CD8-positive, alpha-beta memory T cell (primary cell): ENCODE measurements at places on chromosomes 11 and 22. TPM values are rescaled to one million over a fixed set of nuclear protein-coding genes. Genes with fewer than 3 reads are reported as not detected.

GRCh38 chr11:30317030-30317429, 5.9 kb upstream of the ARL14EP start:
- DNase-seq = no peak

DNA sequence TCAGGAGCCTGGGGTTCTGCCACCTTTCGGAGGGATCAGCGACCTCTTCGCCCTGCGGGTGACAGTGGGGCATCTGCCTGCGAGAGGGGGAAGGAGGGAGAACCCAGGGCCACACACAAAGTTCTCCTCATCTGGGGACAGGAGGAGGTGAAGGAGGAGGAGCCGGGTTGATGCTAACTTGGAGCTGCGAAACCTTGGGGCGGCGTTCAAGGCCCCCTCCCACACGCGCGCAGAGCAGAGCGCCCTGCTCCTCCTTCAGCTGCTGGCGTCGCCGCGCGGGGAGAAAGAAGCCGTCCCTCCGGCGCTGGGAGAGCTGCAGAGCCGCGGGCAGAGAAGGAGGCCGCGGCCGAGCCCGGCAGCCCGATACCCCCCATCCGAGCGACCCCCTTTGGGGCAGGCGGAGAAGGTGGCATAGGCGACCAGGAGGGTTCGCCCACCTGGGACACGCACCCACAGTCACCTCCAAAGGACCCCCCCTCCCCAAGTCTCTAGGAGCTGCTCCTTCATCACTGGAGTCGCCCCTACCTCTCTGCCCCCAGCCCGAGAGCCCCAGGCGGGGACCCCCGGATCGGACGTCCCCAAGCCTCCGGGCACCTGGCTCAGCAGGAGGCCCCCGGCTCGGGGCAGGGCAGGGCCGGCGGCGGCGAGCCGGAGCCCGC, at the start of gene RASD2:
Gene RASD2, plus strand, starts transcription at position 237 of the 659 bp plus-strand sequence. CDS start 5,979 bp downstream, outside the sequence.
- DNase-seq = no peak

- no peak for DNase-seq
Observed at GRCh38 chr11:96167787-96168186, 175.2 kb downstream of the MAML2 start.

Gene TAGLN
- total RNA-seq = 1.8 TPM

Gene RAB39A
- total RNA-seq = 0.11 TPM

GRCh38 chr11:93133488-93134109, 64.2 kb downstream of the SLC36A4 start:
- DNase-seq = no peak

DNA sequence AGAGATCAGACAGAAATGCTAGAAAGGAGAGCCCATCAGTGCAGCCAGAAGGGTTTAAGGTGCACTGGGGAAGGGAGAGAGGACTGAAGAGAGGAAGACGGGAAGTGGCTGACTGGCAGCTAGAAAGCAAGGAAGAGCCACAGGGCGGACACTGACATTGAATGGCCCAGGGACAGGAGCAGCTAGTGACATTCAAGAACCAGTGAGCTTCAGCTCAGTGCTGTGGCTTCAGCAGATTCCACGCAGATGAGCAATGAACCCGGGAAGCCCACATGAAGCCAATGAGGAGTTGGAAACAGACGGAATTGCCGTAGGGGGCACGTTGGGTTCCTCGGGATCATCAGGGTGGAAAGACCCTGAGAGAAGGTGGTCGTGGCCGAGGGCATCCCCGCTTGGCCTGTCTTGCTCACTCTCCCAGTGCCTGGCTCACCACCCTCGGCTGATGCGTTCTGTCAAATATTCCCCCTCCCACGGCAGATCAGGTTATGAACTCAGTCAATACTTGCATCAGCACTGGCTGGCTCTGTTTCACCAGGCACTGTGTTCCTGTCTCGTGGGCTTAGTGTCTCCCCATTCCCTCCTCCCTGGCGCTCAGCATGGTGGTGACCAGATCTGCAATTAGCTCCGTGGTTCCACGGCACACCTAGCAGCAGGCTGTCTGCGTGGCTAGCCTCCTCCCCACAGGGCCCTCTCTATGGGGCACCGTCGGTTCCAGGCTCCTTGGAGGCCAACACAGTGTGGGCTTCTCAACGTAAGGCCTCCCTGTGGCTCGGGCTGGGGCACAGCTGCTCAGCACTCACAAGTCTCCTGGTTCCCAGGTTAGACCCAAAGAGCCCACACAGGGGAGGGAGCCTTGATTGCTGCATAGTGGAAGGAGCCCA, 145.5 kb downstream of the TRIM29 start:
- DNase-seq = no peak

DNA sequence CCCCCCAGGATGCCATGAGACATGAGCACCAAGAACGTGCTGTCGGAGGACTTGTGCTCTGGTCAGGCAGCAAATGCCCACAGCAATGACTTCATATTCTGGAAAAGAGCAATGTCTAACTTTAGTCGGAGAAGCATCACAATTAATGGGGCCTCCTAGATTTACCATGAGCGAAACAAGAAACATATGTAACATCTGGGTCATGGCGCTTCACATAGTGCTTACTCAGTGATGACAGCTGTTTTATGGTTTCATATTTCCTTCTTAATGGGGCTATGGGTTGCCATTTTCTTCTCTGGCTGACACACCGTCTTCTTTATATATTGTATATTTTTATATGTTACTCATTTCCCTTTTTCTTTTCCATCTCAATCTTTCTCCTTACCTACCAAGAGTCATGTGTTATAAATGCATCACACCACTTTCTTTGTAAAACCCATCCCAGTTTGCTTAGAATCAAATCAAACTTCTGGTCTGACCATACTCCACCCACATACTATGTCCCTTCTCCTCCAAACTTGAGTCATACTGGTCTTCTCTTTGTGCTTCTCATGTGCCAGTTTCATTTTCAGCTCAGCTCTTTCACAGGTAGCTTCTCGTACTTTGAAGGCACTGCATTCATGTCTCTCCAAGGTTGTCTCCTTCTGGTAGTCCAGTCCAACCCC, 9.4 kb upstream of the CASP12 start:
- no peak for DNase-seq

Gene SLC35C1
- total RNA-seq = 18.1 TPM

DNA sequence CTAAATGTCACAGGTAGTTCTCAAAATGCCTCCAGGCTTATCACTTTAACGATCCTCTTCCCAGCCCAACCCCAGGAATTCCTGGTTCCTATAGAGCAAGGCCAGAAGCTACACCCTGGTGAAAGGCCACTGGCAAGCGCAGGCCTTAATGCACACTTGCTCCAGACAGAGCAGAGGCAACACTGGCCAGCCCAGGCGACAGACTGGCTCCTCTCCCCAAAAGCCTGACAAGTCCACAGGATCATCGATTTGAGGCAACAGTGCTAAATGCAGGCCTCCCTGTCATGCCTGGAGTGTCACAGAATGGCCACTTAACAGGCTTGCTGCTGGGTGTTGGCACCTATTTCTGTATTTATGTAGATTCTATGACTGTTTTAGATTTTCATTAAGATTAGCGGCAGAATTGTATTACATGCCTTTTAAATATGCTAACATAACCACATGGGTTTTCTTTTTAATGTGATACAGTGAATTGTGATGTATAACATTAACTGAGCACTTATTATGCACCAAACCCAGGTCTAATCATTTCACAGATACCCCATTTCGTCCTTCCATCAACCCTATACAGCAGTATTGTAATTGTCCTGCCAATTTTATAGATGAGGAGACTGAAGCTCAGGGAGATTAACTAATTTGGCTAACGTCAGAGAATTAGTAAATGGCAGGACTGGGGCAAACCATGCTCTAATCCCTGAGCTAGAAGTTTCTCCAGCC, 38.6 kb downstream of the PACSIN2 start:
- DNase-seq = no peak

GRCh38 chr22:39524089-39524752, 3.9 kb downstream of the ATF4 start:
- DNase-seq = no peak

DNA sequence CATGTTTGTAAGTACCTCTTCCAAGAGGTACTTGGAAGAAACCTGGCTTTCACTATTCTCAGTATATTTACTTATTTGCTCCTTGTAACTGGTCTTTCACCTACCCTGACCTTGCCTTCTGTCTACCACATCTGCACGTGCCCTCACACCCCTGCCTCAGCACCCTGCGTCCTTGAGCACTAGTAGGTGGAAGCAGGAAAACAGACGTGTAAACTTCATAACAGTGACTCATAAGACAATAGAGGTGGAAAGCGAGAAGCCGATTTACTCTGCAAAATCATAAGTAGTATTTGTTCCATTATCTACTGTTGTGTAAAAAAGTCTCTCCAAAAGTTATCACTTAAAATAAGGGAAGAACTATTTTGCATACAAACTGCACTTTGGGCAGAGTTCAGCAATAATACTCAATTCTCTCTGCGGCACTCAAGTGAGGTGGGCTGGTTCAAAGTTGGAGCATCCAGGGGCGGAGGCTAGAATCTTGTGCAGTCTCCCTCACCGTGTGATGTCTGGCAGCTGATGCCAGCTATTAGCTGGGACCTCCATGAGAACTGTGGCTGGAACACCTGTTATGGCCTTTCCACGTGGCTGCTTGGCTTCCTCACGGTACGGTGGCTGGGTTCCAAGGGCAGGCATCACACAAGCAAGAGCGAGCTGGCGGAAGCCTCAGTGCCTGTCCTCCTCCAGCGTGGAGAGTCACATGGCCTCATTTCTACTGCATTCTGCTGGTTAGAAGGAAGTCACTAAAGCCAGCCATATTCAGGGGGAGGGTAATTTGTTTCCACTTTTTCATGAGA, 30.4 kb downstream of the PACS1 start:
- peak; percentile 69 for DNase-seq

GRCh38 chr11:103737747-103738146, 298.7 kb upstream of the DDI1 start:
- DNase-seq = no peak

DNA sequence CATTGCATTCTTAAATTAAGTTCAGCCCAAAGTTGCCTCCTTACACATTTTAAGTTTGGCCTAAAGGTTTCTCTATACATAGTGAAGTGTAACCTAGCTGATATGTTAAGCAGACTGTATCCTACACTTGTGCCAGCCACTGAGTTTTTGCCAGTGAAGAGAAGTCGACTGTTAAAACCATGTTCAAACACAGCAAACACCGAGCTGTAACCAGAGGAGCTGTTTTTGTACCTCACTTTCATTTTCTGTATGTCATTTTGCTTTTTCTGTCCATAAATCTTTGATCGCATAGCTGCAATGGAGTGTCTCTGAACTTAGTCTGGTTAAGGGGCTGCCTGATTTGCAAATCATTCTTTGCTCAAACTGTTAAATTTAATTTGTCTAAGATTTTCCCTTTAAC, 403.7 kb downstream of the LUZP2 start:
- no peak for DNase-seq

Gene CASP5
- total RNA-seq = not detected

- DNase-seq = no peak
Observed at GRCh38 chr11:73176145-73176873, 34.2 kb upstream of the FCHSD2 start.

Gene NNMT
- not detected for total RNA-seq

Gene POU2AF1
- 1.5 TPM for total RNA-seq

DNA sequence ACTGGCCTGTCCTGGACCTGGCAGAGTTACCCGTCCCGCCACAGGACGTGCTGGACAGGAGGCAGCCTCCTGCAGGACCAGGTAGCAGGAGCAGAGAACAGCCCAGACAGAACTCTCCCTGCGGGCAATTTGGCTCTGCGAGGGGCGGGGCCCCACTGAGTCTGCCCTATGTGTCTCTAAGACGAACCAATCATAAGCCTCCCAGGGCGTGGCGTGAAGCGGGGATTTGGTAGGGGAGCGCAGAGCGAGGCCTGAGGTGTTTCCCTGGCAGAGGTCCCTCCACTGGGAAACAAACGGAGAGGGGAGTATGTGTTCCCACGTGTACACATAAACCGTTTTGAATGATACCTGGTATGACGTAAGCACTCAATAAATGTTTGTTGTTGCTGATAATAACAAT, 7.4 kb downstream of the CD82 start:
- no peak for DNase-seq

Gene SCUBE2
- 0.47 TPM for total RNA-seq

Gene CENATAC
- total RNA-seq = 34.6 TPM

DNA sequence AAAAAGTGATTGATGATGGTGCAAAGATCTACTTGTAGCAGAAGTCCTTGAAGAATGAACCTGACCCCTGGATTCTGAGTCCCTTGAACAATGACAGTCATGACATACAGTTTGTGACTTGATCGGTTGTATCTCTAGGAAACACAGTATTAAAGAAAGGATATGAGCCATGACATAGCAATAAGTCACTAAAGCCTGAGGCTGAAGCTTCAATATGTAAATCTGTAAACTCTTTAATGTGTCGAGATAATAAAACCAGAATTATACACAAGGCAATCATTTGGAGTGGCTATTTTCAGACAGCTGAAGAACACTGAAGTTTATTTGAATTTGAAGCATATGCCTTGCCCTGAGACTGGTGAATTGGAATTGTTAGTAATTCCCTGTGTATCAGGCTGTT, 911.5 kb upstream of the RAG2 start:
- no peak for DNase-seq

- DNase-seq = no peak
Observed at GRCh38 chr11:130192845-130193267, 33.3 kb downstream of the ST14 start.

DNA sequence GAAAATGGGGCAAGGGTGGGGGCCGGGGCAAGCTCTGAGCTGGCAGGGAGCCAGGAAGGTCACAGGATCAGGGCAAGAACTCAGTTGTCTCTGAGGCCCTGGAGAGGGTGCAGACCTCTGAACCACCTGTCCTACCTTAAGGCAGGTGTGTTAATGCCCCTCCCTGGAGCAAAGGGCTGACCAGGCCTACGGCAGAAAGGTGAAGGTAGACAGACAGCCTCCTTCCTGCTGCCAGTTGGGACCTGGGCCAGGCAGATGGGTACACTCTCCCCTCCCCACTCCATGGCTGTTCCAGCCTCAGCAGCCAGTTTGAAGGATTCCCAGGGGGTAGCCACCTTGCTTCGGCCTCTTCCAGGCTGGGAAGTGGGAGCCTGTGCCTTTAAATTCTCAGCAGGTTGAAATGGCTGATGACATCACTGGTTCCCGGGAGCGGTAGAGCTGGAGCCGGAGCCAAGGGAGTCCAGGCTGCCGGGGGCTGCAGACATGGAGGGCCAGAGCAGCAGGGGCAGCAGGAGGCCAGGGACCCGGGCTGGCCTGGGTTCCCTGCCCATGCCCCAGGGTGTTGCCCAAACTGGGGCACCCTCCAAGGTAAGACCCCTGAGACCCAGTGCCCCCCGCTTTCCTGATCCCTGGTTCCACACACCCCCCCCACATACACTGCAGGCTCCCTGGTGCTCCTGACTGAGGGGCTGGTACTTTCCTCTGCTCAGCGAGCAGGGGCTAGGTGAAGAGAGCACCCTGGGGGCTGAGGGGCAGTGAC, at the start of gene INPP5J:
Gene INPP5J, plus strand, starts transcription at position 435 of the 760 bp plus-strand sequence. Its CDS starts 49 bp downstream, at position 484.
- DNase-seq = no peak
